Stomach (tissue), 19 donors: ENCODE measurements at places on chromosomes 6 and 20.

- peak; percentile 74 for DNase-seq
Observed at GRCh38 chr6:155418017-155418761, 37.5 kb downstream of the NOX3 start.

- no peak for DNase-seq
Observed at GRCh38 chr6:132527791-132528190, 10.3 kb upstream of the TAAR9 start.

DNA sequence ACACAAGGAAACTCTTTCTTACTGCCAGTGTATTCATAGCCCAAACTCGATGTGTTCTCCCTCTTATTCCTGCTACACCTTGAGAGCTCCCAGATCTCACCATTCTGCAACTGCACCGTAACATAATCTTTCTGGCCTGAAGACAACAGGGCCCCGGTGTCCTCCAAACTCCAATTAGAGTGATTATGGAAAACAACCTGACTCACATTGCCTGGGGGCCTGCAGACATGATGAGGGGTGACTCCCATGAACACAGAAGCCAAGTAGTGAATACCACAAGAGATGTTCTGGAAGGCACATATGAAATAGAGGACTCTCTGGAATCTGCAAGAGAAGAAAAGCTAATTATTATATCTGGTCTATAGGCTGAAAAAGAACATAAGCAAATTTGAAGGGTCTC lies 19.7 kb downstream of the SLC22A16 start:
- no peak for DNase-seq

DNA sequence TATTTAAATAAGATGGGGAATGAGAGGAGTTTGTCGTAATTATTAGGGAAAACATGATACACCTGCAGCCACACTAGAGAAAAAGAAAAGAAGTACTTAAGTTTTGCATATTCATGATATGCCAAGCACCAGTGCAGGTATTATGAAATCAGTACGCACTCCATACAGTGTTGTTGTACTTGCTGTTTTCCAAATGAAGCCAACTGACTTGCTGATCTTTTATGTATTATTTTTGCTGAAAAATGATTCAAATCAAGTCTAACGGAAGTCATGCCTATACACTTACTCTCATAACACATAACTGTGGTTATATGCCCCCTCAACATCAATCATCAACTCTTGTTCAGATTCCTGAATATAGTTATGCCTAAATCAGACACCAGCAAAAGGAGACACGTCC lies 584.9 kb upstream of the EYS start:
- no peak for DNase-seq

DNA sequence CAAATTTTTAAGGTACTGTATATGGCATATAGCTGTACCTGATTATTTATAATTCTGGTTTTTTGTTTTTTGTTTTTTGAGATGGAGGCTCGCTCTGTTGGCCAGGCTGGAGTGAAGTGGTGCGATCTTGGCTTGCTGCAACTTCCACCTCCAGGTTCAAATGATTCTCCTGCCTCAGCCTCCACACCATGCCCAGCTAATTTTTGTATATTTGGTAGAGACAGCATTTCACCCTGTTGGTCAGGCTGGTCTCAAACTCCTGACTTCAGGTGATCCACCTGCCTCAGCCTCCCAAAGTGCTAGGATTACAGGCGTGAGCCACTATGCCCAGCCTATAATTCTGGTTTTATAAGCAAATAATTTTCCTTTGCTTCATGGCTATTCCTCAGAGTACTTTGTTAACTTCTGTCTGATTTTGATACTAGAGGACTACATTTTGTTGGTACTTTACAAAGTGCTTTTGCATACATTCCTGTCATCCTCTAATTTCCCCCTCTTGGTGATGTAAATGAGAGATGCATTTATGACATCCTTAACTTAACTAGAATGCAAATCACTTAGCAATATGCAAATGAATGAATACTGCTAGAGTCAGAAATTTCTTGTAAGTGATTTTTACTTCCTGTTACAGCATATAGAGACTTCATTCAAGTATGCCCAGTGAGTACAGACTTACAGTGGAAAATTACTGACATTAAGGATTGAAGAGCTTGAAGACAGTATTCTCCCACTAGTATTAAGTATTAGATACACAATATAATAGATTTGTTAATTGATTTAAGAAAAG lies 35.7 kb upstream of the ARID1B start:
- DNase-seq = no peak

- no peak for DNase-seq
Observed at GRCh38 chr20:17495826-17496225, 35.4 kb downstream of the BFSP1 start.

GRCh38 chr6:166660157-166660688 lies 33.2 kb upstream of the RPS6KA2 start:
- DNase-seq = no peak

- DNase-seq = no peak
Observed at GRCh38 chr6:37021356-37022129, 16.1 kb downstream of the FGD2 start.

GRCh38 chr20:50304501-50304856 lies 113.8 kb downstream of the CEBPB start:
- peak; percentile 88 for DNase-seq

GRCh38 chr6:29976588-29977424 lies 34.5 kb downstream of the HLA-A start:
- peak; percentile 84 for DNase-seq
